Activated CD8-positive, alpha-beta T cell treated with anti-CD3 and anti-CD28 coated beads, Interleukin-2, amount 10 ng/mL, durations not matched to agents 7 days and 5 days (primary cell): ENCODE measurements at places on chromosomes 7 and 10.
A peak's percentile ranks its signal among the peaks of the same experiment; 100 is the strongest.

GRCh38 chr7:7639847-7640220 is 718 bp upstream of the UMAD1 start:
- peaks cover 38% of the 10 kb centered on the region for H3K36me3 ChIP-seq
- peaks cover 33% of the 10 kb centered on the region for H3K4me1 ChIP-seq
- peak; percentile 61 for DNase-seq
- H3K4me3 ChIP-seq = peak overlapping the region; percentile 86
- H3K27ac ChIP-seq = peak overlapping the region; percentile 97

GRCh38 chr7:141430455-141431139 is 120.6 kb upstream of the AGK start:
- no peak for DNase-seq
- H3K4me3 ChIP-seq = no peak overlapping the region
- peaks cover 23% of the 10 kb centered on the region for H3K27me3 ChIP-seq
- H3K27ac ChIP-seq = no peak overlapping the region
- H3K36me3 ChIP-seq = no peaks in the 10 kb centered on the region

DNA sequence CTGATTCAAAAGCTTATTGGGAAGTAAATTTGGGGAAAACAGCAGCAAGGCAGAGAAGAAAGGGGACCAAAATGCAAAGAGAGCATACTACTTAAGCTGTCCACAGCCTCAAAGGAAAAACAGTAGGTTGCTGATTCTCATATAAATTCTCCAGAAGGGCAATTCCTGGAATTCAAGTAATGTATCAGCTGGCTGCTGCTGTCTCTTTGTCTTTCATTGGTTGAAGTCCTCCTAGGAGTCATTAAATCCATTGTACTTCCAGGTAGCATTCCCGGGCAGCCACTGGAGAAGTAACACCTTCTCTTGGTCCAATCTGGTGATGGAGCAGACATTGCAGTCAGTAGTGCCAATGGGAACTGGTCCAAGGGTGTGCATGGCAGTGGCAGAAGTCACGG is 22.7 kb downstream of the BET1 start:
- H3K27ac ChIP-seq = no peak overlapping the region
- H3K36me3 ChIP-seq = no peaks in the 10 kb centered on the region
- no peak for DNase-seq
- no peak overlapping the region for H3K4me3 ChIP-seq

DNA sequence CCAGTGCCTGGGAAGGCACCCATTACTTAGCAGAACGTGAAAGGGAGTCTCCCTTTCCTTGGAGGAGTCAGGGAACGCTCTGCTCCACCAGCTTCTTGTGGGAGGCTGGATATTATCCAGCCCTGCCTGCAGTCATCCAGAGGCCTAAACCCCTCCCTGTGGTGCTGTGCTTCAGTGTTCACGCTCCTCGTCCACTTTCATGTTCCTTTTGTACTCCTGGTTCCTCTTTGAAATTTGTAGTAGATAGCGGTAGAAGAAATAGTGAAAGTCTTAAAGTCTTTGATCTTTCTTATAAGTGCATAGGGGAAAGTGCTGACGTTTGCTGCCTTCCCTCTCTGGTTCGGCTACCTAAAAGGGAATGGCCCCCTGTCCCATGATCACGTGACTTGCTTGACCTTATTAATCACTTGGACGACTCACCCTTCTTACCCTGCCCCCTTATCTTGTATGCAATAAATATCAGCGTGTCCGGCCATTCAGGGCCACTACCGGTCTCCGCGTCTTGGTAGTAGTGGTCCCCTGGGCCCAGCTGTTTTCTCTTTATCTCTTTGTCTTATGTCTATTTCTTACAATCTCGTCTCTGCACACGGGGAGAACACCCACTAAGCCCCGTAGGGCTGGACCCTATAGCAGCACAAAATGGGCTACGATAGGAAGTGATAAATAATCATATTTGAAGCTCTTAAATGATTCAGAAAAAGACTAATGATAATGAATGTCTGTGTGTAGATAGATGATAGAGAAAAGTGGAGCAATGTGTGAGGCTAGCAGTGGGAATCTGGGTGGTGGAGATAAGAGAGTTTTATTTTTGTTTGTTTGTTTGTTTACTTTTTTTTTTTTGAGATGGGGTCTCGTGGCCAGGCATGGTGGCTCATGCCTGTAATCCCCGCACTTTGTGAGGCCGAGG is 5.8 kb upstream of the ESYT2 start:
- DNase-seq = no peak
- no peak overlapping the region for H3K27ac ChIP-seq
- no peak overlapping the region for H3K4me3 ChIP-seq
- H3K4me1 ChIP-seq = peaks cover 15% of the 10 kb centered on the region

- no peaks in the 10 kb centered on the region for H3K4me1 ChIP-seq
- no peaks in the 10 kb centered on the region for H3K27me3 ChIP-seq
- DNase-seq = no peak
- H3K36me3 ChIP-seq = no peaks in the 10 kb centered on the region
Measured at GRCh38 chr10:125107166-125107949, 53.0 kb downstream of the CTBP2 start.

- H3K4me1 ChIP-seq = peaks cover 37% of the 10 kb centered on the region
- no peak for DNase-seq
- H3K27me3 ChIP-seq = no peaks in the 10 kb centered on the region
- H3K4me3 ChIP-seq = no peak overlapping the region
- H3K36me3 ChIP-seq = peaks cover 6% of the 10 kb centered on the region
Measured at GRCh38 chr7:100192969-100193368, 15.3 kb downstream of the STAG3 start.

GRCh38 chr10:15123749-15124184 is 26.6 kb downstream of the RPP38 start:
- no peak overlapping the region for H3K4me3 ChIP-seq
- peaks cover 27% of the 10 kb centered on the region for H3K4me1 ChIP-seq
- no peak for DNase-seq
- H3K27ac ChIP-seq = no peak overlapping the region
- no peaks in the 10 kb centered on the region for H3K27me3 ChIP-seq

DNA sequence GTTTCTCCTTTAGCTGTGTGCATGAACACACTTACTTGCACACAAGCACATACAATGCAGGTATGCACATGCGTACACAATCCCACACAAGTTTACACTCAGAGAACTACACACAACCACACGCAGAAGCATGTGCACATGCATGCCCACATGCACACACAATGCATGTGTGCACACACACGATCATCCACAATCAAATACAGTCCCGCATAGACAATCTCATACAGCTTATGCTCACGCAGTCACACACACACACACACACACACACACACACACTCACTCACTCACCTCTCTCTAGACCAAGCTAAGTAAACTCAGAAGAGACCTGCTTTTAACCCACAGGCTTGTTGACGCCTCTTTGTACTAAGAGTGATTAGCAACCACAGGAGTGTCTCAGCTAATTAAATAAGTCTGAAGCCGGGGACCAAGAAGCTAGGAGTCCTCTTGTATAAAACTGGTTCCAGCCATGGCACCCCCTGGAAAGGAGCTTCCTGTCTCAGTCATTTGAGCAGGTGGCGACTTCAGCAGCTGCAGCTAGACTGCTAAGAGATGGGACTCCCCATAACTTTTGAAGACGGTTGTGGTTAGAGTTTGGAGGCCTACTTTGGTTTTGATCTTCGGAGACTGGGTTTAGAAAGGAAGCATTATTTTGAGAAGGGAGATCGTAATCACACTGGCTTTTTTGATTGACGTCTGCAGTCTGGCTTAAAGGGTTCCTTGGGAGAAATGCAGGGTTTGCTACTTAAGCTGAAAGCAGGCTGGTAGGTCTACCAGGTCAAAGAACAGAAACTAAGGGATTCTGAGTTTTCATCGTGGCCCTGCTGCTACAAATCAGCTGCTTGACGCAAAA is 82.3 kb upstream of the ADRB1 start:
- peaks cover 50% of the 10 kb centered on the region for H3K4me1 ChIP-seq
- no peaks in the 10 kb centered on the region for H3K36me3 ChIP-seq
- peak; percentile 84 for DNase-seq
- peak overlapping the region; percentile 79 for H3K27ac ChIP-seq

DNA sequence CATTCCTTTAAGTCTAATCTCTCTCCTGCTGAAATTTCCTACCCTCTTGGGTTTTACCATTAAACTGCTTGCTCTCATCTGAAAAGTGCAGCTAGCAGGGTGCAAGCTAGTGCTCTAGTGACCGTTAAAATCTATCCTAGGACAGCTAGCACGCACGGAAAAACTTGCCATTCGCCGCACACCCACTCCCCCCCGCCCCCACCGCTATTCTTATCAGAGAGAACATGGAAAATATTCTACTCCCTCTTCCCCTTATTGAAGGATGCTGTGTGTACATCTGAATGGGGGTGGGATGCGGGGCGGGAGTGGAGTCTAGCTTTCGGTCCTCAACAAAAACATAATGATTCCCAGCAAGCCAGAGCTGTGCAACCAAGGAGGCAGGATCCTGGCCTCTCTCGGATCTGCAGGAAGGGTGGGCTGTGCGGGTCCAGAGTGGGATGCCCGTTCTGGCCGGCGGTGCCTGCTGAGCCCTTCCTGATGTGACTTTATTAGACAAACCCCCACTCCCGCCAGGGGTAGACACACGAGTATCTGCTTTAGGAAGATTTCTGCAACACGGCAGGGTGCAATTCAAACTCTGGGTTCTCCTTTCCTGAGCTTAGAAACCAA is 1.1 kb upstream of the ADRA2A start:
- H3K36me3 ChIP-seq = peaks cover 2% of the 10 kb centered on the region
- no peak for DNase-seq
- no peak overlapping the region for H3K27ac ChIP-seq
- H3K27me3 ChIP-seq = peaks cover 72% of the 10 kb centered on the region
- H3K4me1 ChIP-seq = peaks cover 12% of the 10 kb centered on the region

GRCh38 chr7:112108981-112109380 is 97.2 kb downstream of the DOCK4 start:
- H3K27me3 ChIP-seq = peaks cover 3% of the 10 kb centered on the region
- no peak for DNase-seq
- H3K4me1 ChIP-seq = no peaks in the 10 kb centered on the region
- no peak overlapping the region for H3K27ac ChIP-seq
- no peak overlapping the region for H3K4me3 ChIP-seq

- H3K4me1 ChIP-seq = no peaks in the 10 kb centered on the region
- H3K36me3 ChIP-seq = no peaks in the 10 kb centered on the region
- H3K4me3 ChIP-seq = no peak overlapping the region
- H3K27ac ChIP-seq = no peak overlapping the region
- DNase-seq = no peak
- H3K27me3 ChIP-seq = no peaks in the 10 kb centered on the region
Measured at GRCh38 chr7:138243430-138243829, 167.2 kb downstream of the AKR1D1 start.

DNA sequence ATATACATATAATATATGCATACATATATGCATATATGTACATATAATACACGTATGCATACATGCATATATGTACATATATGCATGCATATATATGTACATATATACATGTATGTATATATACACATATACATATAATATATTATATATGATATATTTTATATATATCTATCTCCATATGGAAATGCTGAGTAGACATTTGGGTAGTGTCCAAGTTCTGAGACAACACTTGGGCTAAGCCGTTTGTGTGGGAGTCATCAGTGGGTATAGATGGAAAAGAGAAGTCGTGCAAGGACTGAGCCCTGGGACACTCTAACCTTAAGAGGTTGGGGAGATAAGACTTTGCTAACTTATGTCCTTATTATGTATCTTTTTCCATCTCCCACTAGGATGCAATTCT is 165.2 kb upstream of the PODXL start:
- peaks cover 3% of the 10 kb centered on the region for H3K27me3 ChIP-seq
- no peak for DNase-seq
- H3K36me3 ChIP-seq = no peaks in the 10 kb centered on the region
- no peaks in the 10 kb centered on the region for H3K4me1 ChIP-seq
- no peak overlapping the region for H3K27ac ChIP-seq

- no peak for DNase-seq
- H3K4me3 ChIP-seq = no peak overlapping the region
- H3K4me1 ChIP-seq = no peaks in the 10 kb centered on the region
- H3K27ac ChIP-seq = no peak overlapping the region
- H3K27me3 ChIP-seq = no peaks in the 10 kb centered on the region
- H3K36me3 ChIP-seq = no peaks in the 10 kb centered on the region
Measured at GRCh38 chr7:85659364-85659763, 472.5 kb upstream of the SEMA3D start.

- H3K4me1 ChIP-seq = no peaks in the 10 kb centered on the region
- no peak overlapping the region for H3K4me3 ChIP-seq
- no peaks in the 10 kb centered on the region for H3K27me3 ChIP-seq
- no peak overlapping the region for H3K27ac ChIP-seq
Measured at GRCh38 chr7:79529881-79530235, 76.4 kb upstream of the MAGI2 start.

- no peak for DNase-seq
- no peaks in the 10 kb centered on the region for H3K36me3 ChIP-seq
- H3K4me1 ChIP-seq = no peaks in the 10 kb centered on the region
- no peak overlapping the region for H3K4me3 ChIP-seq
Measured at GRCh38 chr7:42208572-42208971, 28.4 kb downstream of the GLI3 start.

GRCh38 chr7:70018700-70019099 is 420.4 kb downstream of the AUTS2 start:
- no peak overlapping the region for H3K27ac ChIP-seq
- H3K36me3 ChIP-seq = no peaks in the 10 kb centered on the region
- peaks cover 13% of the 10 kb centered on the region for H3K27me3 ChIP-seq
- H3K4me3 ChIP-seq = no peak overlapping the region

- no peaks in the 10 kb centered on the region for H3K27me3 ChIP-seq
- no peak overlapping the region for H3K27ac ChIP-seq
- no peak overlapping the region for H3K4me3 ChIP-seq
Measured at GRCh38 chr10:58026036-58026435, 241.7 kb downstream of the IPMK start.

DNA sequence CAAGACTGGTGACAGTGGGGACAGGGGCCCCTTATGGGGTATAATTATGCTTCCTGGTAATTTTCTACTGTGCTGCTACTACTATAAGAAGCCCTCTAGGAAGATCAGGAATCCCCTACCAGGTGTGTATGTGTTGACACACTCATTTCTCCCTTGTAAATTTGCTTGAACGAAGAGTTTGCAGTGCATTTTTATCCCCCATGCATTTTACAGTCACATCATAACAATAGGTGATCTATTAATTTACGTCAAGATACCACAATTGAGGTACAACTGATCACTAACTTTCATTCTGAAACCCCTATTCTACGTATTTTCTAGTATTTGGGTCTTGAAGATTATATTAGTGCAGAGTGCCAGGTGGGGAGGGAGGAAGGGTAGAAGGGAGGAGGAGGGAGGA is 252.2 kb downstream of the NSUN6 start:
- DNase-seq = no peak
- peaks cover 5% of the 10 kb centered on the region for H3K4me1 ChIP-seq
- no peaks in the 10 kb centered on the region for H3K36me3 ChIP-seq
- H3K4me3 ChIP-seq = no peak overlapping the region

DNA sequence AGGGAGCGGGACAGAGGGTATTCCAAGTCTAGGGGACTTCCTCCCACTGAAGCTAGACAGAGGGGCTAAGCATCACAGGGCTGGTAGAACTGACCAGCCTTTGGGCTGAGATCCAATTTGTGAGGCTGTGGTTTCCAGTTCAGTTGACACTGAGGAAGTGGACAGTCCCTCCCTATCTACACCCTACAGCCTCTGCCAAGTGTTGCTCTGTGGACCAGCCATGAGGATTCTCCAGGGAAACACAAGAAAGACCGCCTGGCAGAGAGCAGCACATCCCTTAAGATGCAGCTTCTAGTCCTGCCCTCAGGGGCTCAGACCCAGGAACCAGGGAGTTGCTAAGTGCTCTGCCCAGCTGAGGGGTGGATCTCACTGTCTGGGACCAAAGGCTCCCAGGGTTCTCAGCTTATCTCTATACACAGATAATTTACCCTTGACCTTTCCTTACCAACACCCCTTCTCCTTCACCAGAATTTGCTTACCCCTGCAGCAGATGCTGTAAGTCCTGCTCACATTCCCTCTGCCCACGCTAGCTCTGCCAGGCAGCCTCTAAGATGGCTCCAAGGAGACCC is 252.0 kb downstream of the SKIDA1 start:
- DNase-seq = no peak
- no peak overlapping the region for H3K27ac ChIP-seq
- H3K4me1 ChIP-seq = no peaks in the 10 kb centered on the region
- H3K36me3 ChIP-seq = no peaks in the 10 kb centered on the region
- no peak overlapping the region for H3K4me3 ChIP-seq
- H3K27me3 ChIP-seq = no peaks in the 10 kb centered on the region
